GM12891 (cell line): ENCODE measurements at places on chromosomes 12 and 14.

GRCh38 chr14:36661506-36662257 lies at the start of gene PAX9:
PAX9 (plus strand) TSS chr14:36661860; CDS start chr14:36662090, 230 bp downstream.
- no peak for DNase-seq

GRCh38 chr12:76715332-76715731 lies 48.6 kb upstream of the ZDHHC17 start:
- DNase-seq = no peak

DNA sequence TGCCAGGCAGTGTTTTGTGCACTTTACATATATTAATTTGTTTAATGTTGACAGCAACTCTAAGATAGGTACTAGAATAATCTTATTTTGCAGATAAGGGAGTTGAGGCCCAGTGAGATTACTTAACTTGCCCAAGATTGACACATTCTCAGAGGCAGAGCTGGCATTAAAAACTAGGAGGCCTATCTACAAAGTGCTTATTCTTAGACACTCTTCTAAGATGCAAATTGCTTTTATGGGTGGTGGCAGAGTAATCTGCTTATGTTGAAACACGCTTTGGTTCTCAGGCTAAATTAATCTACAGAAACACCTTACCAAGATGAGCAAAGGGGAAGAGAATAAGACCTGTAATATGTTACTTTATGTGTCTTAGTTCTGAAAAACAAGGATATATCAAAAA lies 7.2 kb downstream of the MGP start:
- DNase-seq = no peak

GRCh38 chr12:97404543-97404942 lies 58.1 kb upstream of the RMST start:
- peak; percentile 24 for DNase-seq

- DNase-seq = no peak
Measured at GRCh38 chr14:55470025-55470424, 29.6 kb upstream of the TBPL2 start.

- DNase-seq = no peak
Measured at GRCh38 chr12:64461634-64462414, 9.9 kb downstream of the TBK1 start.

- DNase-seq = no peak
Measured at GRCh38 chr14:103763730-103764488, 48.3 kb downstream of the ZFYVE21 start.

DNA sequence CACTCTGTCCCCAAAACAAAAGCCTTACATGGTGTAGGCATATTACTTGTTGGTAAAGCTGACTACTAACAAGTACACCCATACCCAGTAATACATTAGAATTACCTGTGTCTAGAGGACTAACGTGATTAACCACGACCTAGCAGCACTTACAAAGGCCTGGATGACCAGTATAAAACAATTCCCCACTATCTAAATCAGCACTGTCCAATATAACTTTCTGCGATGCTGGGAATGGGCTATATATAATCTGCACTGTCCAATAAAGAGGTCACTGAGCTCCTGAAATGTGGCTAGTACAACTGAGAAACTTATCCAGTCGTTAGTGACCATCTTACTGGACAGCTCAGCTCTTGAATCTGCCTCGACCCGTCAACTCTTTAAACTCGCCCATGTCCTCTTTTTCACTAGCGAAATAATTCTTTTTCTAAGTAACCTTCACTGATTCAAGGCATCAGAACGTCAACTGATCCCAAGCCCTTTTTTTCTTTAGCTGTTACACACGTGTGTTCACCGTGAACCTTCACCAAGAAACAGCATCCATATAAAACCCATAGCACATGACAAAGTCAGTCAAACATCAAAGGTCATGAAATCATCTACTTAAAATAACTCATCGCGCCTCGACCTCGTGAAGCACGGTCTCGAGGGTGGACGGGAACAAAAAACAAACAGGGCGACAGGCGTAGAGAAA lies 905 bp upstream of the CIPC start:
- no peak for DNase-seq

GRCh38 chr12:131621701-131622421 lies 89.0 kb upstream of the SFSWAP start:
- DNase-seq = no peak

DNA sequence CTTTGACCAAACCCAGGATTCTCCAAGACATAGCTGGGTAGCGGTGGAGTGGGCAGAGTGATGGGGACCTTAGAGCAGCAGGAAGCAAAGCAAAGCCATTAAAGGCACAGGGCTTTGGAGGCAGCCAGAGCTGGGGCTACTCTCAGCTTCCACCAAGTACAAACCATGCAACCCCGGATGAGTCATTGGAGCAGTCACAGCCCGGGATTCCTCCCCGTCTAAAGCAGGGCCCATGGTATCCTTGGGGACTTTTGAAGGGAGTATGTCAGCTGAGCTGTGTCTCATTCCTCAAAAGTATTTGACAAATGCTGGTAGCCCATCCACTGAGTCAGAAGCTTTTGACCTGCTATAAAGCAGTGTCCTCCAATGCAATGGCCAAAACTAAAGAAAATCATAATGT lies 9.7 kb upstream of the IFI27 start:
- DNase-seq = no peak

DNA sequence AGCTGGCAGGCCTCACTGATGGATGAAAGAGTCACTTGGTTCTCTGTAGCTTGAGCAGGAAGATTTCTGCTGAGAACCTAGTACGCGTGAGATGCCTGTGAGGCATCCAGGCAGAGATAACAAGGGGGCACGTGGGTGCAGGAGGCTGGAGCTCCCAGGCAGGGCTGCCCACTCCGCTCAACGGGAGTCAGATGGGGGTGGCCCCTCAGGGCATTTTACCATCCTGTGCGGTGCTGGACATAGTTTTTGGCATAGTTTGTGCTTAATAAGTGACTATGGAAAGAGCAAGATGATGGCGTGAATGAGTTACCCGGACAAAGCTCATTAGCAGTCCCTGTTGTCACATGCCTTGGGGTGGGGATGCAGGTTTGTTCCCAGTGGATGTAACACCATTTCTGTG lies 182.8 kb downstream of the TSPAN9 start:
- no peak for DNase-seq

- DNase-seq = no peak
Measured at GRCh38 chr12:27517961-27518665, 5.9 kb upstream of the PPFIBP1 start.

- no peak for DNase-seq
Measured at GRCh38 chr12:6231359-6232268, 31.4 kb downstream of the CD9 start.

DNA sequence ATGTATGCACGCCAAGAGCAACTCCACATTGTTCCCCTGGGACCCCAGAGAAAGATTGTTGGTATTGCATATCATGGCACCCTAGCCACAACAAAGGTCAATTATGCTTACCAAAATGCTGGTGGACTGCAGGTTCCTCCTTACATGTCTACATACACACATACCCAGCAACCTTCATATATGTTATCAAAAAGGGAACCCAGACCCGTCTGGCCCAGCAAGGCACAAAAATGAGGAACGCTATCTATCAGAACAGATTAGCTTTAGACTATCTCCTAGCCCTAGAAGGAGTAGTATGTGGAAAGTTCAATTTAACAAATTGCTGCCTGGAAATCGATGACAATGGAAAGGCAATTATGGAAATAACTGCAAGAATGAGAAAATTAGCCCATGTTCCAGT lies 61.5 kb downstream of the DHRS2 start:
- no peak for DNase-seq

GRCh38 chr12:122322501-122322900 lies 56.2 kb upstream of the VPS33A start:
- no peak for DNase-seq

- no peak for DNase-seq
Measured at GRCh38 chr12:13786646-13787045, 194.8 kb downstream of the GRIN2B start.

GRCh38 chr12:83971781-83972180 lies 940.8 kb downstream of the SLC6A15 start:
- DNase-seq = no peak

- peak; percentile 69 for DNase-seq
Measured at GRCh38 chr12:94872971-94873733, 130.3 kb downstream of the NDUFA12 start.

GRCh38 chr12:57148469-57149244 lies 1.2 kb upstream of the LRP1-AS start:
- no peak for DNase-seq

DNA sequence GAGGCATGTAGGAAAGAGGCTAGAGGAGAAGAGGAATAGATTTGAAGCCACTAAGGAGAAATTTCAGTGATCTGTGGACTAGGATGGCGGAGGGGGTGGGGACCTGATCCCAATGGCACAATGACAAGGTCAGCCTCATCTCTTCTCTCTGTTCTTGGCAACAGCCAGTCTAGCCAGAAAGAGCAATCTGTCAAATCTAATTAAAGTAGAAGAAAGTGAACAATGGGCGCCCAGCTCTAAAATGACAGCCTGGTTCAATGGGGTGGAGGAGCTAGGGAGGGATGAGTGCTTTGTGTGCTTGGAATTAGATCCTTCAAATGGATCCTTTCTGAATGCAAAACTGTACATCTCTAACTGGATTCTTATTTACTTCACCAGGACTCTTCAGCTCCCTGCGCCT lies 37.2 kb upstream of the TUBA1C start:
- no peak for DNase-seq

DNA sequence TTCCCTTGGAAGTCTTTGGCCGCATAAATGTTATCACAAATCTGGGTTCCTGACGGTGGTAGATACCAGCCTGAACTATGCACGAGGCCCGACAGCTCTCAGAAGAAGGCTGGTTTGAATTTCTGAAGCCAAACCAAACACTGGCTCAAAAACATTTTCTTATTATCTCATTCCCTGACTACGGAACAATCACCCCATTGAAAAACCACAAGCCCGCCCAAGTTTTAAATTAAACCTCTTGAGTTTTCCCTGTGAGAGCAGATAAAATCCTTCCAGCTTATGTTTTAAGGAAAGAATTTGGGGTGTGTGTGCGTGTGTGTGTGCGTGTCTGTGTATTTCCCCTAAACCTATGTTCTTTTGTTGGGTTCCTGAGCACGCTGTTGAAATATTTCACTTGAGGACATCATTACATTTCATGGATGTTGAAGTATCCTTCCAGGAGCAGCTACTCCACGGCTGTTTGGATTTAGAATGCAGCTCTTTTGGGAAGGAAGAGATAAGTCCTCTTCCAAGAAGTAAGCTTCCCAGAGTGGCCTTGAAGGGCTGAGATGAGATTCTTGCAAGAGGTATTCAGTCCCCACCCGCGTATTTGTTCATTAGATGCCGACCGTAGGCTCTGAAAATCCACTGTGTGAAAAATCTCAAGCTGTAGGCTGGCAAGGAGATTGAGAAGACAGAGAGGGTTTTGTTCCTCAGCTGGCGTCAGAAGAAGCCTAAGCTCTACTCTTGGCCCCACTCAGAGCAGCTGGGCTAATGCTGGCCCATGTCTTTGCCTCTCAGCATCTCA lies 131.0 kb upstream of the NCOR2 start:
- no peak for DNase-seq

DNA sequence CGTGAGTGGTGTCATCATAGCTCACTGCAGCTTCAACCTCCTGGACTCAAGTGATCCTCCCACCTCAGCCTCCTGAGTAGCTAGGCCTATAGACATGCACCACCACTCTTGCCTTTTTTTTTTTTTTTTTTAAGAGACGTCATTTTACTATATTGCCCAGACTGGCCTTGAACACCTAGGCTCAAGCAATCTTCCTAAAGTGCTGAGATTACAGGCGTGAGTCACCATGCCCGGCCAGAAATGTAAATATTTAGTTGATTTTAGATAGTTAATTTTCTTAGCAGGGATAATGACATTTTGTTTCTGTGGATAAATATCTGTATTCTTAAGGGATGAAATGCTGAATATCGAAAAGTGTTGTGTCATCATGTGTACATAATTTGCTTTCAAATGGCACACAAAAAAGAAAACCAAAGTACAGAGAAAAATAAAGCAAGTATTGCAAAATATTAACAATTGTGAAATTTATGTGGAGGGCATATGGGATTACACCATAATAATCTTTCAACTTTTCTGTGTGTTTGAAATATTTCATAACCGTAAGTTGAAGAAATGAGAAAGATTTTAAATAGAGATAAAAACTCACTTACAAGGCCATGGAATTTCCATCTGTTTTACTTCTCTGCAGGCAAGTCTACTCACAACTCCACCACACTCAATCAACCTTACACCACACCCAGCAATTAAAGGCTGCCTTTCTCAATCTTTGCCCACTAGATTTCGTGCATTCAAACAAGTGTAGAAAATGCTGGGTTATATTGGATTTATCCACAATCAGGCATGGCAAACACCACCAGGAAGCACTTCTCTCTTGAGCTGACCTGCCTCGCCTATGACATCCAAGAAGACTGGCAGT lies 93.7 kb downstream of the SPTSSA start:
- DNase-seq = no peak

GRCh38 chr14:59926534-59926933 lies 6.6 kb downstream of the LRRC9 start:
- no peak for DNase-seq

DNA sequence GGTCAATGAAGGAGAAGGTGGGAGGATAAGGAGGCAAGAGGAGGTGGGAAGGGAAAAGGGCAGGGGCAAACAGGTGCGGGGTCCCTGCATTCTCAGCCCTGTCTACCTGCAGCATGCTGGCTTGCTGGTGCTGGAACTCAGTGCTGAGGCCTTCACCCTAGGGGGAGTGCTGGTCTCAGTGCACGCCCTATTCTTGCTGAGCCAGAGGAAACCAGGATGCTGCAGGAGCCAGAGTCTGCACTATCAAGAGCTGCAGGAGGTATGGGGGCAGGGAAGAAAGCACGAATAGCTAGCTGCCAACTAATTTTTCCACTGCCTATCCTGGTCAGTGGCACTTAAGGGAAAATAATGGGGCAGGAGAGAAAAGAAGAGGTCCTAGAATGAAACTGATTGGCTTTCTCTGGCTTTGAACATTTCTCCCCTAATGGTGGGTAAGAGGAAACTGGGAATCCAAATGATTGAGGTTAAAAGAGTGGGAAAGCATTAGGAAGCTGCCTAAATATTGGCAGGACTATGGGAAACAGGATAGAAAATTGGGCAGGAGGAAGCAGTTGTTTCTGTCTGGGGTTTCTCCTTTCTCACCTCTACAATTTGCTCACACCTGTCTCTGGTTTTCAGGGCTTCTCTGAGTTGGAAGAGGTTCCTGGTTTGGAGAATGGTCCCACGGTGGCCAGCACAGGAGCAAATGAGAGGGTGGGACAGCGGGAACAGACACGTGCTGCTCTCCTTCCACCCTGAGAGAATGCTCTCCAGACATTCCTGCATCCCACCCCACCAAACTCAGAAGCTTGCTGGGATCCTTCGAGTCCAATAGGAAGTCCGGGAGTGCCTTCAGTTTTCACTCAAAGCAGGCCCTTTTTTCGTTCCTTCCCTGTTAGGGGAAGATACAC lies 1.9 kb downstream of the TMEM253 start:
- no peak for DNase-seq
